Common myeloid progenitor, CD34-positive (primary cell): ENCODE measurements at places on chromosomes 4 and X.

DNA sequence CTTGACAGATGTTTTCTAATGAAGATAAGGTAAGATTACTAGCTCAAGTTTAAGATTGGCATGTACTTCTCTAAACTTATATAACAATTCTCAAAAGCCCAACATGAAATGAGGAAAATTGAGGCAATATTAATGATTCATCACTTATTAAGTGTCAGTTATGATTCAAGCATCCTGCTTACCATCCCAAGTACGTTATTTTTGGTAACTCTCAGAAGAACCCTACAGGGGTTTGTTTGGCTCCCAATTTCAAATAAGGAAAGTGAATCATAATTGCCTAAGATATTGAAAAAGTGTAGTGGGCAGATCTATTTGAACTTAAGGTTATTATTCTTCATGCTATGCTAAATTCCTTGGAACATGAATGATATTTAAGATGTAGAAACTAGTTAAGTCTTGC, 387.9 kb upstream of the TENM3 start:
- no peak for DNase-seq

DNA sequence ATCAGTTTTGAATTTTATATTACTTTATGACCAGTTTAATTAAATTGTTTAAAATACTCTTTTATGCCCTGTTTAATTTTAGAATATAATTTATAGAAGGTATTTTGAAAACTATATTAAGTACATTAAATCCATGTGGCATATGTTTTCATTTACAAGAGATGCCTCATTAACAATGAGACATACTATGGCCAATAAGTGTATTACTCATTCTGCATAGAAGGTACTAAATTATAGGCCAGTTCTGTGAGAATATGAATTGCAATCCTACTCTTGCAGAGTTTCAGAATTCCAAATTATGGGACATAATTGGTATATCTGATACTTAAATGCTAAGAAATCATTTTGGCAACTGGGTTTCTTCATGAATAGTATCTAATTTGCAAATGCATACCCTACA, 951.1 kb downstream of the FAT4 start:
- no peak for DNase-seq

DNA sequence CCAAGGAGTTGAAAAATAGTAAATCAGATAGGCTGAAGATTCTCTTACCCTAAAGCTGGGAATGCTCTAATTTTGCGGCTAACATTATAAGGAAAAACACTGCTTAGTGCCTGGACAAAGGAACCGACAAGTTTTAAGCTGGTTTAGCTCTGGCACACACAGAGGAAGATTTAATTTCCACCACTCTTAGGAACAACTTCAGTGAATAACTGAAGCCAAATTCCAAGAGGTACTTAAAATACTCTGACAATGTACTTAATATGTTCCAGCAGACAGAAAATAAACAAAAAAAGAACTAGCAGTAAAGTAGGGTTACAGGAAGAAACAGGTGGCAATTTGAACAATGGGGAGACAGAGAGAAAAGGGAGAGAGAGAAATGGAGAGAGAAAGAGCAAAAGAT, 340.8 kb upstream of the NDST4 start:
- DNase-seq, result no peak

- DNase-seq, result no peak
These were observed 549.8 kb upstream of the MAGEB2 start for GRCh38 chrX:29665532-29665931.

GRCh38 chr4:42310358-42310757, 86.9 kb upstream of the SHISA3 start:
- no peak for DNase-seq

DNA sequence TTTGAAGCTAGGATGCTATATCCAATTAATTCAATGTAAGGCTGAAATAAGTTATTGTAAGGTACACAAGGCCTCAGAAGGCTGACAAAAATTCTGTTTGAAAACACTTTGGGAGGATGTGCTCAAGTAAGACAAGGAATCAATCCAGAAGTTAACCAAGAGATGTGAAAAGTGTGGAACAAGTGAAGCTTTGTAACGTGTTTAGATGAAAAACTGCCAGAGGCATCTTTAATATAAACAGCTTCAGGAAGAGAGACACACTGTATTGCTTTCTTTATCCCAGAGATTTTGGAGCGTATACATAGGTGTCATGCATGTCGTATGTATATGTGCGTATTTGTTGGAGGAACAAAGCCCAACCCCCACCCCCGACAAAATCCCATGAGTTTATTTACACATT, 28.3 kb upstream of the YTHDC1 start:
- DNase-seq, result no peak

- no peak for DNase-seq
These were observed 40.9 kb downstream of the JADE3 start for GRCh38 chrX:46953137-46953527.

DNA sequence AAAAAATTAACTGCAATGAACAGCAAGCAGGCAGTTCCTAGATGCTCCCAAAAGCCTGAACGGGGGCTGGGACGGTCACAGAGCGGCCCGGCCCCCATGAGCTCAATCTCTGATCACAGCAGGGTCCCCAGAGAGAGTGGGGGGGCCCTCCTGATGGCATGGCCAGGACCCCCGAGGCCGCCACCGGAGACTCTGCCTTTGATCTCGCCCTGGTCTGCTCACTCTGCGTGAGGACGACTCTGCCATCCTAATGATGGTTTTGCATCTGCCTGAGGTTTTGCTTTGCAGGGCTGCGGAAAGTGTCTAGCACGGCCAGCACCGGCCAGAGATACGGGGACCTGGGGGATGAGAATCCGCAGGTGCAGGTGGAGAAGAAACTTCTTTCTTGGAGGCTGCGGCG, 103.8 kb downstream of the SHOX start:
- no peak for DNase-seq
